Suprapubic skin (tissue), 4 donors: ENCODE measurements at places on chromosomes 4 and X. TPM values are rescaled to one million over a fixed set of nuclear protein-coding genes. Genes with fewer than 3 reads are reported as not detected.

DNA sequence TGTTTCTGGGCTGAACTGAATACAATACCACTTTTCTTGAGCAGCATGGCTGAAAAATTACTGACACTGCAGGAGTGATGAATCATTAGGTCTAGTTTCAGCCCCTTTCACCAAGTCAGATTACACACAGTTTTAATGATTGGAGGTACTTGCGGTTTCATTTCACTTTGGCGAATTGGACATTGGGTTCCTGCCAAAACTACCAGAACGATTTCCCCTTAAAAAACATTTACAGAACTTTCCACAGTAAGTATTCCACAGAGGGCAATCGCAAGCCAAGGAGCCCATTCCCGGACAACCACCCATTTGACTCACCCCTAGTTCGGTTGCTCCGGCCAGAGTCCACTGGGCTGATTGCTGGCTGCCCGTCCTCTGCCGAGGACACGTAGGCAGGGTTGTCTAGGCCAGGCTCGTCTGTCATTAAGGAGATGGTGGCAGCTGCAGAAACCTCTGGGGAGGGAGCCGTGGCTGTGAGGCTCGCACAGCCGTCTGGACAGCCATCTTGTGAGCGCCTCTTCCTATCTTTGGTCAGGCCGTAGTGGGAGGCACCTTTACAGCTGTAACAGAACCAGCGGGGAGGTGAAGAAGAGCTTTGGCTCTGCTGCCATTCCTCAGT, 83.5 kb downstream of the LNX1 start:
- DNase-seq, result no peak

DNA sequence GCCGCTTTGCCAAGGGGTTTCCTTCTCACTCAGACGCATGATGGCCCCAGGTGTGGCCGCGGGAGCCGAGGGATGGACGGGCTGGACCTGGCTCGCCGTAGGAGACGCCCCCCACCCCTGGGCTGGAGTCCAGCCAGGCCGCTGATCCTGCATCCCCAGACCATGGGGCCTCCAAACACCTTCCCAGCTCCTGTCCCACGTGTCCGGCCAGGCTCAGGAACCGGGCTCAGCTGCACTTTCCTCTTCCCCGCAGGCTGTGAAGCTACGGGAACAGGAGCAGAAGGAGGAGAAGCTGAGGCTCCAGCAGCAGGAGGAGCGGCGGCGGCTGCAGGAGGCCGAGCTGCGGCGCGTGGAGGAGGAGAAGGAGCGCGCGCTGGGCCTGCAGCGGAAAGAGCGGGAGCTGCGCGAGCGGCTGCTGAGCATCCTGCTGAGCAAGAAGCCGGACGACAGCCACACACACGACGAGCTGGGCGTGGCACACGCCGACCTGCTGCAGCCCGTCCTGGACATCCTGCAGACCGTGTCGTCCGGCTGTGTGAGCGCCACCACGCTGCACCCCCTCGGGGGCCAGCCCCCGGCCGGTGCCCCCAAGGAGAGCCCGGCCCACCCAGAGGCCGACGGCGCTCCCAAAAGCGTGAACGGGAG, 9.1 kb downstream of the AKAP17A start:
- no peak for DNase-seq

DNA sequence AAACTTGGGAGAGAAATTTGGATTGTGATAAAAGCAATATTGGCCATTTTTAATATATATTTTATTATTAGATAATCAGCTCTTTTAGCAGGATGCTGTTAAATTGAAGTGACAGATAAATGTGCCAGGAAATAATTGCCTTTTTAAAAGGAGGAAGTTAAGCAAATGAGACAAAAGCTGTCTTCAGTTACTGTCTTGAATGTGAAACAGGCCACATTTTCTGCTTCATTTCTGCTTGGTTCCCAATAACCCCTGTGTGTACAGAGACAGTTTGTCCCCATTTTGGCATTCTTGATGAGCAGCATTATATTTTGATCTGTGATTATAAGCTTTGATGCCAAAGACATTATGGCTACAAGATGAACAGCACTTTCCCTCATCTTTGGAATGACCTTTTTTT, 953 bp downstream of the EPGN start:
- DNase-seq, result no peak

DNA sequence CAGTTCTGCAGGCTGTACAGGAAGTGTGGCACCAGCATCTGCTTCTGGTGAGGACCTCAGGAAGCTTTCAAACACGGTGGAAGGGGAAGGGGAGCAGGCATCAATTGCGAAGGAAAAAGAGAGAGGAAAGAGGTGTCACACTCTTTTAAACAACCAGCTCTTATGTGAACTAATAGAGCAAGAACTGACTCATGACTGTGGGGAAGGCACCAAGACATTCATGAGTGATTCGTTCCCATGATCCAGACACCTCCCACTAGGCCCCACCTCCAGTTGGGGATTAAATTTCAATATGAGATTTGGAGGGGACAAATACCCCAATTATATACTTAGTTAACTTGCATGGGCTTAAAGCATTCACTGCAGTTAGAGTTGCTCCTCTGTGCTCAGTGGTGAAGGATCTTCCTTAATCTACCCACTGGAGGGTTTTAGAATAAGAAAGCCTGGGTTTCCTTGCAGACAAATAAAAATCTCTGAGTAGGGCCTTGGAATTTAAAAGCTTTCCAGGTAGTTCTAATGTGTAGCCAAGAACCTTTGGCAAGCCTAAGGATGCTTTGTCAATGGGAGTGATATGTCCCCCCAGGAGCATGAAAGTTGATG, 60.0 kb downstream of the SYNPO2 start:
- DNase-seq, result no peak

Gene FGFR3
- 771 TPM for total RNA-seq

Gene SHROOM2
- total RNA-seq, result 16.7 TPM

DNA sequence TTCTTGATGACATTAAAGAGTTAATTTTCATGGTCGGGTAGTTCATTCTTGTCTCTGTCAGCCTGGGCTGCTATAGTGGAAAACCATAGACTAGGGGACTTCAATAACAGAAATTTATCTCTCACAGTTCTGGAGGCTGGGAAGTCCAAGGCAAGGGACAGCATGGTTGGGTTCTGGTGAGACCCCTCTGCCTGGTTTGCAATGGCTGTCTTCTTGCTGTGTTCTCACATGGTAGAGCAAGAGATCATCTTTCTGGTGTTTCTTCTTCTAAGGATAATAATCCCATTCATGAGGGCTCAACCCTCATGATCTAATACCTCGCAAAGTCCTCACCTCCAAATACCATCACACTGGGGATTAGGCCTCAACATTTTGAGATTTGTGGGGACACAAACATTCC, 50.1 kb downstream of the RHOH start:
- DNase-seq, result no peak

Gene GAGE1
- not detected for total RNA-seq

Gene GPR119
- not detected for total RNA-seq

- DNase-seq, result peak; percentile 6
Observed at GRCh38 chr4:6647169-6647568, 6.7 kb downstream of the MRFAP1 start.

Gene MAGEC2
- not detected for total RNA-seq

GRCh38 chrX:3717742-3718420, 4.4 kb upstream of the PRKX start:
- no peak for DNase-seq

- DNase-seq, result no peak
Observed at GRCh38 chr4:127698789-127699200, 31.4 kb upstream of the SLC25A31 start.

DNA sequence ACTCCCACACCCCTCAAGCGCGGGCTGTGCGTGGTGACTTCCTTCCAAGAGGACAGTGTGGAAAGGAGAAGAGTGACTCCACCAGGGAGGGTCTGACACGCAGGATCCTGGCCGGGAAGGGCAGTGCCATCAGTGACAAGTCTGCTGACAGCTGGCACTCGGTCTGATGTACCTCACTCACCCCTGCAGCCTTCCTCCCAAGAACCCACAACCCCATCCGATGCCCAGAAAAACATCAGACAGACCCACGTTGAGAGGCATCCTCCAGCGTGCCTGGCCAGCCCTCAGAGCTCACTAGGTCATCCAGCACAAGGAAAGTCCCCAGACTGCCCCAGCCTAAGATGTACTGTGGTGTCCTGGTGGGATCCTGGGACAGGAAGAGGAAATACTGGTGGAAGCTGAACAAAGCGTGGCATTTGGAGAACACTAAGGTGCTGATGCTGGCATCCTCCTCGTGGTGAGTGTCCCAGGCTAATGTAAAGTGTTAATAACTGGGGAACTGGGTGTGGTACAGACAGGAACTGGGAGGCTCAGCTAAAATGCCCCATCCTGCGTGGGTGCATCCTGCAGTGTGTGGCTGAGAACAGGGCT, 200.0 kb upstream of the PSAPL1 start:
- DNase-seq, result no peak
